ENCODE measurements at places on chromosomes 5 and 9. TPM values are rescaled to one million over a fixed set of nuclear protein-coding genes. Genes with fewer than 3 reads are reported as not detected.
A peak's percentile ranks its signal among the peaks of the same experiment; 100 is the strongest.

IL33 gene
- not detected for polyA plus RNA-seq

EIF4E1B gene
- not detected for polyA plus RNA-seq

VCAN gene
- 0.40 TPM for polyA plus RNA-seq

SLC6A7 gene
- polyA plus RNA-seq, result not detected

CCDC183 gene
- polyA plus RNA-seq, result 0.21 TPM

DNAI1 gene
- polyA plus RNA-seq, result 0.17 TPM

- no peak for DNase-seq
Observed at GRCh38 chr9:36249189-36249588, 9.1 kb downstream of the GNE start.

GRCh38 chr5:160030631-160031377 lies 21.9 kb downstream of the TTC1 start:
- no peak for DNase-seq

DNA sequence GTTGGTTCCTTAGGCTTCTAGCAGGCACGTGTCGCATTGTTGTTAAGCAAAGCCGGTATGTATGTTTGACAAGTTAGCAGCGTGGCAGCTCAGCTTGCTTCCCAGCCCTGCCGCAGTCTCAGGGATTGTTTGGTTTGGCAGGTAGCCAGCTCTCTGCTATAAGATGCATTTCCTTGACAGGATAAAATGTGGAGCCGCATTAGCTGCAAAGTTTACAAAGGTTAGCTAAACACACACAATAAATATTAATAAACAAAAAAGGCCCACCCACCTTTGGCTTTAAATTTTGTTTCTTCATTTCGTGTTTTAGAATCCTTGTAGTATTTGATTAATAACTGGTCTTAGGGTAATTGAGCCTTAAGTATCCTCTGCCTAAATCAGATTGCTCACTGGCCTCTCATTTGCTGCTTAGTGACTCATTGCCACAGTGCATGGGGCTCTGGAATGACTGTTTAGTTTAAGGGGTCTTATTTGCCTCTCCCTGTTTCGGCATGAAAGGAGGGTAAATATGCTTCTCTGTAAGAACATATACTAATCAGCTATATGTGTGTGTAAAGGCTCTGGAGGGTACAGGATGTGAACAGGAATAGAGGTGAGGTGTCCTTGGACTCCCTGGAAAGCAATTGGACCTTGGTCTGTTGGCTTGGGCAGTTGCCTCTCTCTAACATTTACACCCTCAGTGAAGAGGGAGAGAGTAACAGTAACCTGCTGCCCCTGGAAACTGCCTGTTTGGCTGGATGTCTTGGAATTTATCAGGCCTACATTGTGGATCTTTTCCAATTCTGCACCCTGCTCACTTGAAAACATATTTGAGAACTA lies 122.0 kb downstream of the GDNF start:
- peak; percentile 55 for DNase-seq

GRCh38 chr5:178432421-178433272 lies 157.5 kb downstream of the COL23A1 start:
- DNase-seq, result no peak

DNA sequence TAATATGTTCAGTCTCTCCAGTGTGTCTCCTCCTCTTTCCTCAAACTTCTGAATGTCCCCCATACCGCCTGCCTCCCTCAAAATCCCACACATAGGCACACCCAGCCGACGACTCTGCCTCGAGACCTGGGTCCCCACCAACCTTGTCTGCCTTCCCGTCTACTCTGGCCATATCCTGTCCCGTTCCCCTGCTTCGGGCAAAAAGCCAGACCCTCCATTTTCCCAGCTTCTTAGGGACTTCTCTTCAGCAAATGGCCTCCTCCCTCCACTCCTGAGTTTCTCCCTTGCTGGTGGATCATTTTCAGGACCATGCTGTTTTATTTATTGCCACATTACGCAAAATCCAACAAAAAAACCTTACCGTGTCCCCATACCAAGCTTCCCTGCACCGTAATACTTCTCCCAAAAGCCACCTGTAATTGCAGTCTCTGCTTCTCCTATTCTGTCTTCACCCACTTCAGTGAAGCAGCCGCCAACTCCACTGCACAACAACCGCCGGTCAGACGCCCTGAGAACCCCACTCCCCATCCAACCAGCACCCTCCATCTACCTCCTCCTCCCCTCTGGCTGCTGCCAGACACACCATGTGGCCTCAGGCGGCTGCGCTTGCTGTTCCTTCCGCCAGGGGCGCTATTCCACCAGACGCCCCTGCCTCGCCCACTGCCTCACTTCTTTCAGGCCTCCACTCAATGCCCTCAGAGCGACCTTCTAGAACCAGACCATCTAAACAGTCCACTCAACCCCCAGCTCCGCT lies 117.0 kb downstream of the TRPM6 start:
- peak; percentile 61 for DNase-seq

- no peak for DNase-seq
Observed at GRCh38 chr5:1273745-1274144, 21.1 kb downstream of the TERT start.

- no peak for DNase-seq
Observed at GRCh38 chr5:135623186-135623715, 44.5 kb upstream of the CXCL14 start.

GRCh38 chr5:114857941-114858551 lies 311.7 kb downstream of the TRIM36 start:
- DNase-seq, result no peak
